ENCODE measurements at places on chromosomes 2 and 18. TPM values are rescaled to one million over a fixed set of nuclear protein-coding genes. Genes with fewer than 3 reads are reported as not detected.
A peak's percentile ranks its signal among the peaks of the same experiment; 100 is the strongest.

- DNase-seq: no peak
Observed at GRCh38 chr2:110904116-110904778, 171.9 kb downstream of the ACOXL start.

DNA sequence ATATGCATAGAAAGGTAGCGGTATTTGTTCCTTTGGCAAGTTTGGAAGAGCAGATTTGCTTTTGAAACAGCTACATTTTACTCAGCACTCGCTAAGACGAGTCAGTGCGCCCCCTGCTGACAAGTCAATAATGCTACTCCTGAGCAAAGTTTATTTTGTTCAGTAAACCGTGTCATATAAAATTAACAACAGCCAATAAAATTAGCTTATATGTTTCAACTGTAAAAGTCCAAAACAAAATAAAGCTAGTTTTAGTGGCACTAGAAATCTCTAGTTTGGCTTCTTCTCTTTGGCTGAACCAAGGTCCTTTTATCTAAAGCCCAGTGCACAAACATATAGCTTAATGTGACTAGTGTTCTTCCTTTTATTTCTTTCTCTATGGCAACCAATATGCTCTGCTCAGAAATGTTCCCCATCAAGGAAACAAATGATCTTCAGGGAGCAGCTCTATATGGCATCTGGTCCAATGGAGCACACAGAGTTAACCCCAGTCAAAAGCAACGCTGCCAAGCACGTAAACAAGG, 4.2 kb upstream of the POU3F3 start:
- no peak for DNase-seq

DNA sequence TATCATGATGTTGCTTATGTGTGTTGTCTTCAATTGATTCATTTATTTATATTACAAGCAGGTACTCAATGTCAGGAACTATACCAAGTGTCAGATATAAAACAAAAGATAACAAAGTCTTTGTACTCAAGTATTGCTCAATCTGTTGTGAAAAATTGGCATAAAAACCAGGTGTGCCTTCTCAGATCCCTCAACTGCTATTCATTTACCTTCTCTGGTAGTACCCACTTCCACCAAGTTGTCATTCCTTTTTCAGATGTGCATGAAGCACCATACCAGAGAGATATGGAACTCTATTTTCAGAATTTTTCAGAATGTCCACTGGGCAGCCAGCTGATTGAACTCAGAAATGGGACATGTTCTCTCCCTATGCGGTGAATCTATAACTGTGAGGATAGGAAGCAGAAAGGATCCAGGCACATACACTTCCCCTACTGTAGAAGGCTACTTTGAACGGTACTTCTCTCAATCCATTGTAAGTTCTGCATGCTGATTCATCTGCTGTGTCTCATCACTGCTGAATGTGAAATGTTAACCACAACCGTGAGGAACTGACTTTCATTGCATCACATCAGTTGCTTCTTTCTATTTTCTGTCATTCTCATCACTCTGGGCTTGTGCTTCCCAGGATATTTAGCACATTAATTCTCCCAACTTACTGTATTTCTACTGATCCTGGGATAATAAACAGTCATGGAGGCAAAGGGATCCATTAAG, 1621.3 kb downstream of the SUCLG1 start:
- no peak for DNase-seq

DNA sequence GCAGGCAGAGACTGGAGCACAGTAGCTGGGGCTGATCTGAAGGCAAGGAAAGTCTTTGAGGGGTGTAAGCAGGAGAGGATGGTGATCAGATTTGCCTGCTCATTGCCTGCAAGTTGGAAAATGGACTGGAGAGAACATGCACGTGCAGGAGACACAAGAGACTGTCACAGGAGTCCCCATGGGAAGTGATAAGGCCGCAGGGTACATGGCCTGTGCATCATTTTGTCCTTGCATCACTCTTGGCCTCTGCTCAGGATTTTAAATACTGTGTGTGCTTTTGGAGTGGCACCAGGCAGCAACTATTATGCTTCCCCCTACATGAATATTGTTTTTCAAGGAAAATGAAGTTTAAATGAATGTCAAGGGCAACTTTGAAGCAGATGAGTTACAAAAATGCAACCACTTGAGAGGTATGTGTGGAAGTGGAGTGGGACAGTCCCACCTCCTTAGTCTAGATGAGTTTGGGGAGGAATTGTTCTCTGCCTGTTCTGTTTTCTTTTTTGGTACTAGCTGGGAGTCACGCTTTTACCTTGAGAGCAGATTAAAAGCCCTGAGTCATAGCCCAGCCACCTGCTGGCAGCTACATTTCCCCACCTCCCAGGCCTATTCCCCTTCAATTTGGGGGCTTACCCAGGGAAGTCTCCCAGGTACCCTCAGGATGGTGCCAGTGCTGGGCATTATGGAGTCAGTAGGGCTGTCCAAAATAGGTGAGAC, 19.3 kb downstream of the MAPK4 start:
- no peak for DNase-seq

DNA sequence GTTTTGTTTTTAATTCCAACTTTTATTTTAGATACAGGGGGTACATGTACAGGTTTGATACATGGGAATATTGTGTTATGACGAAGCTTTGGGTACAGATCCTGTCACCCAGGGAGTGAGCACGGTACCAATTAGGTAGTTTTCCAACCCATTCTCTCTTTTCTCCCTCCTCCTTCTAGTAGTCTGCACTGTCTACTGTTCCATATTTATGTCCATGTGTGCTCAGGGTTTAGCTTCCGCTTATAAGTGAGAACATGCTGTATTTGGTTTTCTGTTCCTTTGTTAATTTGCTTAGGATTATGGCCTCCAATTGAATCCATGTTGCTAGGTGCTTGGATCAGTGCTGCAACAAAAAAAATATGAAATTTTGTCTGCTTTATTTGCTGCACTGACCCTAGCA, 659.3 kb upstream of the TMEFF2 start:
- no peak for DNase-seq

DNA sequence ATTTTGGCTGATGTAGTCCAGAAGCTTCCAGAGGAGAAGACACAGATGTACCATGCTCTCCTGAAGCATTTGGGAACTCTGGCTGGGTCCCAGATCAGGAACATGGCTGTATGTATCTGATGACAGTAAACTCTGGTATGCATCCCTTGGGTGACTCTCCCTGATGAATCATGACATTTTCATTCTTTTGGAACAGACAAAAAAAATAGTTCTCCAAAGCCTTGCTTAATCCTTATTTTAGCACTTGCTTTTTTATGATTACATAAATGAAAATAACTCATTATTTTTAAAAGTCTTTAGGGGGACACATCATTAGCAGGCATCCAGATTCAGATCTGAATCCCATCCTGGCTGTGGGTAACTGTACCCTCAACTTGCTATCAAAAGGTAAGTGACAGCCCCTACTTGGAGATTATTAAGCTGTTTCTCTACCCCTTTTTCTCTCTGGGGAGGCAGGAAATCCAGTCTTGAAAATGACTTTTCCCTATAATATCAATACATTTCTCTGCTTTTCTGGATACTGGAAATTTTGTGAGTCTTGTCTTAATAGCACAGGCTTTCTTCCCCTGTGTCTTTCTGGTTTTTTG, 23.3 kb downstream of the AOX1 start:
- no peak for DNase-seq

DNA sequence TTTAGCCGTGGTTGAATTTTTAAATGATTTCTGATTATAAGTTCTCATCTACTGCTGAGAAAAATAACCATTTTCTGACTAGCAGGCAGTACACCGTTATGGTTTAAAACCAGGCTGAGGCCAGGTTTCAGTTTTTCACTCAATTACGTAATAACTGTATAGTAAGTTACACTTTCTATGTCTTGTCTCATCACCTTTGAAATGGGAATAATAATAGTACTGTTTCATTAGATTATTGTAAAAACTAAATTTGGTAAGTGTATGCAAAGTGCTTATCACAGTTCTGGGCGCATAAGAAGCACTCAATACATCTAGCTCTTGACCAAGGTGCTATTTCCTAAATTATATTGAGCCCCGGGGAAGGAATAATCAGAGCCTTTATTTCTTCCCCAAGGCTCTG, 76.8 kb downstream of the LIMS1 start:
- no peak for DNase-seq

GRCh38 chr2:174350018-174350417, 15.3 kb downstream of the SP9 start:
- DNase-seq: no peak

GRCh38 chr2:233832414-233832813, 21.9 kb downstream of the HJURP start:
- DNase-seq: no peak

GRCh38 chr2:224194161-224194560, 155.1 kb upstream of the SERPINE2 start:
- DNase-seq: no peak

- DNase-seq: peak; percentile 94
Observed at GRCh38 chr2:240233885-240234502, 93.5 kb upstream of the OTOS start.

GRCh38 chr2:240611601-240612210, 13.6 kb upstream of the GPR35 start:
- peak; percentile 39 for DNase-seq

DNA sequence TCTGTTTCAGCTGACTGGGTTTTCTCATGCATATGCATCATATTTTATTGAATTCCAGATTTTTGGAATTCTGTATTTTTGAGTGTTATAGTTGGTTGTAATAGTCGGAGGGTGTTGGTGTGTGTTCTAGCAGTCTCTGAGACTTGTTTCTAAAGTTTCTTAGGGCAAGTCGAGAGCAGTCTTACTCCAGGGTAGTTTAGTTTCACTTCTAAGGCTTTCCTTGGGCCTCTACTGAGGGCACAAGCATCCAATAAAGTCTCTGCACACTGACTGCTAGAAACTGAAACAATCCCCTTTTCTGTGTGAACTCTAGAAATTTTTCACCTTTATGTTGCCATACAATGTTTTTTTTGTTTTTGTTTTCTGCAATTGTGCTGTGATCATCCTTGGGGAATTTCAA, 663.7 kb upstream of the LRATD1 start:
- no peak for DNase-seq

- DNase-seq: no peak
Observed at GRCh38 chr2:68345129-68345875, 19.8 kb upstream of the PLEK start.

GRCh38 chr2:102126169-102126568, 16.4 kb upstream of the IL1R1 start:
- DNase-seq: no peak

GRCh38 chr2:103174711-103175110, 412.9 kb downstream of the TMEM182 start:
- no peak for DNase-seq

DNA sequence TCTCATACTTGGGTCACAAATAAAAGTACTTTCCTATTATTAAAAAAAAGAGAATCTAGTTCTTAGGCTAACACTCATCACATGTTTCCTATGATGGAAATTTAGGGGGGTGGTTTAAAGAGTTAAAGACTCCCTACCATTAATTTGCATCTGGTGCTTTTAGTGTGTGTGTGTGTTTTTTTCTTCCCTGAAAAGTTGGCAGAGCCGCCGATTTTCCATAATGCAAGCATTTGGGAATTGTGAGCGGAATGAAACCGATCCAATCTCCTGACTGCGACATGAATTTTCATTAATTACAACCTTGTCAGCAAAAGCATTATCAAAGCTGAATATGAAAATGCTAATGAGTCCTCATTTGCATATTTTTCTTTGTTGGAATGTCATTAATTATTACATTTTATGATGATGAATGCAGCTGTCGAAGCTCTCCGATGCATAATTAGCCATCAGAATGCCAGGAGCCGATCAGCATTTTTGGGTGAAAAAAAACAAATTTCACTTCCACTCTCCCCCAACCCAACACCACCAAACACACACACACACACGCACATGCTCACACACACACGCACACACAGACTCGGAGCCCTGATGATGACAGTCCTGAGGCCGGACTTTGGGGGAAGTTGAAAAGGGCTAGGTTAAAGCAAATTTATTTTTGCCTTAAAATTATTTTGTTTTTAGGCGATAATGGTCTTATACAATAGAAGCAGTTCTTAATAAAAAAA, 165.4 kb downstream of the TCF4 start:
- no peak for DNase-seq

DNA sequence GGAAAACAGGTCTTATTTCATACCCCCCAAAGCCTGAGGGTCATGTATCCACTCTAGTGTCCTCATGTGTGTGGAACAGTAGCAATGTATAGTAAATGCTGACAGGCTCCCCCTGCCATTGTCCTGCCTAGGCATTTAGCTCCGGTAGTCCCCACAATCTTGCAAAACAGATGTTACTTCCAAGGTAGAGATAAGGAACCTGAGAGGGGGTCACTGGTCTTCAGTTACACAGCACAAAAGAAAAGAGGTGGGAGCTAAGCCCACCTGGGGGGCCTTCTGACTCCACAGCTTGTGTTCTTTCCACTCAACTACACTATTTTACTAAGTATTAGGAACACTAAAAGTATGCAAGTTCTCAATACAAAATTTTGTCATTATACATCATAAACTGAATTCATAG, 17.4 kb upstream of the FECH start:
- no peak for DNase-seq

DNA sequence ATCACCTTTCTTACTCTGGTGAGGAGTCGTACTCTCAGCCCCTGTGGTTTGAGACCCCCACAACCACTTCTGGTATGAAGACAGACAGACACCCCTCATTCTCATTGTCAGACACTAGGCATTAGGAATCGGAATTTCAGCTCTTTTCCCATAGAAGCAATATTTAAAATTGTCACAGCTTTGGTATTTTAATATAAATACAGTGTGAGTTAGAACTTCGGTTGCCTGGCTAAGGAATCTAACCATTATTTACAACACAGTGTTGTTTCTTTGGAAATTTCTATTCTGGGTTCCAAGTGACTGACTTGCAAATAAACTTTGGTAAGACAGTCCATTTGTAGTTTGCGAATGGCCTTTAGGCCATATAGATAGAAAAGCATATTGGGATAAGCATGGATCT, 318.1 kb downstream of the PARD3B start:
- DNase-seq: no peak

GRCh38 chr2:156437931-156438410, 1.8 kb downstream of the GPD2 start:
- DNase-seq: no peak

DNA sequence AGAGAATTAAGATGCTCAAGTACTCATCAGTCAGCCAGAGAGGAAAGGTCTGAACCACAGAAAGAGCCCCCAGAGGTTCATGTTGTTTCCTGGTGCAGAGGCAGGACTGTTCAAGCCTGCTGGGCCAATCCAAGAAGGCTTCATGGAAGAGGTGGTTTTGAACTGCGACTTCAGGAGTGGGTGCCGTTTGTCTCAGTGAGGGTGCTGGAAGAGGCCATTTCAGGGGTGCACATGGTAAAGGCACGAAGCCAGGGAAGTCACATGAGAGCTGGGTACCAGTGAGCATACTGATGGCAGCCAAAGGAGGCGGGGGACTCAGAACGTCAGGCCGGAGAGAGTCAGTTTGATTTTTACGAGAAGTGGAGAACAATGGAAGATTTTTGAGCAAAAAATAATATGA, 55.5 kb downstream of the EMILIN2 start:
- DNase-seq: no peak

- no peak for DNase-seq
Observed at GRCh38 chr2:26563686-26564085, 77.5 kb downstream of the CIB4 start.

Gene UPP2
- total RNA-seq: 0.60 TPM

Gene SPDYA
- total RNA-seq: 3.4 TPM

Gene G6PC2
- total RNA-seq: not detected

Gene TTN
- not detected for total RNA-seq

Gene SH3BP4
- 51.9 TPM for total RNA-seq

Gene MC5R
- total RNA-seq: not detected

Gene CGREF1
- 13.5 TPM for total RNA-seq

Gene RSAD2
- total RNA-seq: not detected

Gene GPATCH11
- 9.0 TPM for total RNA-seq

Gene FAM161A
- 2.9 TPM for total RNA-seq

Gene CDH20
- not detected for total RNA-seq

Gene FBXO41
- total RNA-seq: 1.6 TPM

Gene KCNK3
- total RNA-seq: 2.9 TPM

Gene TMEM200C
- 5.8 TPM for total RNA-seq
